ENCODE measurements at places on chromosomes 7 and 10.
A peak's percentile ranks its signal among the peaks of the same experiment; 100 is the strongest.

- no peak for DNase-seq
Measured at GRCh38 chr10:4130685-4131084, 345.7 kb upstream of the KLF6 start.

DNA sequence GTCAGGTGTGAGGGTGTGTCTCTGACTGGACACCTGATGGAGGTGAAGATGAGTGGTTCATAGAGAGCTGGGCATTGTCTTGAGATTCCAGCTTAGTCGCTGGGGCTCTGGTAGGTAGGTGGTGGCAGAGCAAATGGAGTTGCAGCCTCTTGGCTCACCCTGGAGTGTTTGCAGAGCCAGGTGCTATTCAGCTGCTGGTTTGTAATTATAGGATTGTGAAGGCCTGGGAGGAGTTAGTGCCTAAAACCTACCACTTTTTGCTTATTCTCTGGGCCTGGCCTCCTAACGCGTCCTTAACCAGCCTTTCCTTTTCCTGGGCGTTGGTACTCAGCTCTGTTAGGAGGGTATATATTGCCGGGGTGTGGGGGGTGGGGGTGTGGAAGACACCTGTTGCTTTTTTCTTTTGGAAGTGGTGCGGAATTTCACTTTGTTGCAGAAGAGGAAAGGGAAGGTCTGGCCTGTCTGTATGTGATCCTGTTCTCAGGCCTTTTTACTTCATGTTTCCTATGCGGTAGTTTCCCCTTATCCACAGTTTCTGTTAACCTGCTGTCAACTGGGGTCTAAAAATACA lies 3.2 kb downstream of the PPRC1 start:
- DNase-seq, result peak; percentile 17

GRCh38 chr7:40709062-40709964 lies 574.5 kb downstream of the SUGCT start:
- no peak for DNase-seq

DNA sequence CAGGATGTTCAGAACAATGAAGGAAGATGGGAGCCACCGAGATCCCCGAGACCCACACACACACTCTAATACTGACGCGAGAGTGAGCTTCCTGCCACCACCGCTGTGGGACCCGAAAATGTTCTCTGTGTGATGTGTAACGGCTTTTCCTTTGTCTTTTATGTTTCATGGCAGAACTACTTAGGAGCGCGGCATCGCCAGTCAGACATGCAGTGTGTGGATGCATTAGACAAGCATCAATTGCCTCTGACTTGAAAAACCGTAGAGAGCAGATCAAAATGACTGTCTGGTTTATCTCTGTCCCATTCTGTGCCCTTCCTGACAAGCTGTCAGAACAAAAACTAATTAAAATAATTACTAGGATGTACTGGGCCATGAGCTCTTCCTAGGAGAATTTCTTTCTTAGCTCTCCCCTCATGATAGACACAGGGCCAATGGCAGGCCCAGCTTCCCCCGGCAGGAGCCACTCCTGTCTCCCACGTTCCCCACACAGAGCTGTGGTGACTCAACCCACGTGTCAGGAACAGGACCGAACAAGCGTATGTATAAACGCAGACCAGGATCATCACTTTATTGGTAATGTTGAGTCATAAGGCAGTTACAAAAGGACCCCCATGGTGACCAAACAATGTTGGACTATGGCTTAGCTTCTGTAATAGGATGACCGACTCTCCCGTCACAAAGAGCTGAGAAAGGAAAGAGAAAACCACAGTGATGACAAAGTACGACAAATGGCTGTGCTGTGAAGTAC lies 705.0 kb downstream of the PARD3 start:
- no peak for DNase-seq

DNA sequence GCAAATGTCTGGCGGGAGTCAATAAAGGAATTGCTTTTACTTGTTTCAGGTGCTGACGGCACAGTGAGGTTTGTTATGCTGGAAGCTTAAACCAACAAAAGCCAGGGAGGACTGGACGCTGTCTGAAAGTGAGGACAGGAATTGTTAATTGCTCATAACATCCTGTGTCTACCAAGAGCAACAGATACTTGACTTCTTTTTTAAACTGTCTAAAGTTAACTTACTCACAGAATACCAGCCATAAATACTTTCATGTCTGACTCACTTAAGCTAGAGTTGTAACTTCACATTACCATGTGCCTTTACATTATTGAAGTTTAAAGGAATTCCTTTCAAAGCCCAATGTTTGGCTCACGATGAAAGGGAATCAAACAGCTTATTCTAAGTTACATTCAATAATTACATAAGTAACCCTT lies 252.7 kb upstream of the SHH start:
- DNase-seq, result no peak

DNA sequence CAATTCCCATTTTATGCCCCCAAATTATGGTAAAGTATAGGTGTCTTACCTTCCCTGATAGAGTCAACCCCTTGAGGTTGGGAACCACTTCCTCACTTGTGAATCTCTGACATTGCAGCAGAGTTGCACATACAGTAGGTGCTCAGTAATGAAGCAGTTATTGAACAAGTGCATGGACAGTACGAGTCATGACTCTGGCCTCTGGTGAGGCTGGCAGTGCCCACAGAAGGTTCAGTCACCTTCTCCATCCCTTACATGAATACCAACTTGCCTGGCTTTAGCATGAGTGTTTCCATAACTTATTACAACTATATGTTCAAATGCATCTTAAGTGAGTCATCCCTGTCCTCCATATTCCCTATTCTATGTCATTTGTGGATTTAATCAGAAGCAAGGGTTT lies 340.0 kb downstream of the ELMO1 start:
- no peak for DNase-seq

- no peak for DNase-seq
Measured at GRCh38 chr7:100681491-100682227, 8.1 kb downstream of the GNB2 start.

DNA sequence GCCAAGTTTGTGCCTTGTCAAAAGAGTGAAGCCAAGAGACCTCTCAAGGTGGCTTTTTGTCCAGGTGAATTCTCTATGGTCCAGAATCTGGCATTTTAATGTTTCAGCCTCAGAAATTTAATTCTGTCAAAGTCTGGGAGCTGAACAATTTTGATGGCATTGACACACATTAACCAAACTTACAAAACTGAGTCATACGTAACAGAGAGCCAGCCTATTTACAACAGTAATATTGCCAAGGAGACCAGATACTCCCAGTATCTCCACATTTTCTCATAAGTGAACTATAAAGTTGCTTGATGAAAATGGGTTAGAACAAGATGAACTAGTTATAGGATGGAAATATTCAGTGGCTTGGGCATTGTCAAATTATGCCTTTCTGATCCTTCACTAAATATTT lies 43.8 kb downstream of the PDE6C start:
- no peak for DNase-seq
